HCT116 (cell line): ENCODE measurements at places on chromosomes 4 and X. TPM values are rescaled to one million over a fixed set of nuclear protein-coding genes. Genes with fewer than 3 reads are reported as not detected.

- no peaks in the 10 kb centered on the region for H3K4me1 ChIP-seq
- no peaks in the 10 kb centered on the region for H3K36me3 ChIP-seq
Observed at GRCh38 chr4:182103614-182104319, 139.4 kb upstream of the TENM3 start.

The CITED1 gene
- total RNA-seq: 2.8 TPM

GRCh38 chr4:184671101-184671500, 21.6 kb downstream of the PRIMPOL start:
- no peaks in the 10 kb centered on the region for H3K36me3 ChIP-seq
- no peak overlapping the region for H3K27ac ChIP-seq
- no peaks in the 10 kb centered on the region for H3K27me3 ChIP-seq
- no peaks in the 10 kb centered on the region for H3K4me1 ChIP-seq
- H3K4me3 ChIP-seq: no peak overlapping the region

GRCh38 chrX:14491689-14492088, 37.6 kb upstream of the GLRA2 start:
- no peaks in the 10 kb centered on the region for H3K36me3 ChIP-seq
- no peak overlapping the region for H3K4me3 ChIP-seq
- H3K4me1 ChIP-seq: no peaks in the 10 kb centered on the region
- DNase-seq: no peak
- H3K27ac ChIP-seq: no peak overlapping the region

The HTR2C gene
- not detected for total RNA-seq

GRCh38 chr4:113112338-113112978, 63.0 kb downstream of the ANK2 start:
- DNase-seq: no peak
- no peaks in the 10 kb centered on the region for H3K27me3 ChIP-seq
- H3K27ac ChIP-seq: no peak overlapping the region
- H3K4me1 ChIP-seq: no peaks in the 10 kb centered on the region
- no peak overlapping the region for H3K4me3 ChIP-seq

The SSX4B gene
- not detected for total RNA-seq

DNA sequence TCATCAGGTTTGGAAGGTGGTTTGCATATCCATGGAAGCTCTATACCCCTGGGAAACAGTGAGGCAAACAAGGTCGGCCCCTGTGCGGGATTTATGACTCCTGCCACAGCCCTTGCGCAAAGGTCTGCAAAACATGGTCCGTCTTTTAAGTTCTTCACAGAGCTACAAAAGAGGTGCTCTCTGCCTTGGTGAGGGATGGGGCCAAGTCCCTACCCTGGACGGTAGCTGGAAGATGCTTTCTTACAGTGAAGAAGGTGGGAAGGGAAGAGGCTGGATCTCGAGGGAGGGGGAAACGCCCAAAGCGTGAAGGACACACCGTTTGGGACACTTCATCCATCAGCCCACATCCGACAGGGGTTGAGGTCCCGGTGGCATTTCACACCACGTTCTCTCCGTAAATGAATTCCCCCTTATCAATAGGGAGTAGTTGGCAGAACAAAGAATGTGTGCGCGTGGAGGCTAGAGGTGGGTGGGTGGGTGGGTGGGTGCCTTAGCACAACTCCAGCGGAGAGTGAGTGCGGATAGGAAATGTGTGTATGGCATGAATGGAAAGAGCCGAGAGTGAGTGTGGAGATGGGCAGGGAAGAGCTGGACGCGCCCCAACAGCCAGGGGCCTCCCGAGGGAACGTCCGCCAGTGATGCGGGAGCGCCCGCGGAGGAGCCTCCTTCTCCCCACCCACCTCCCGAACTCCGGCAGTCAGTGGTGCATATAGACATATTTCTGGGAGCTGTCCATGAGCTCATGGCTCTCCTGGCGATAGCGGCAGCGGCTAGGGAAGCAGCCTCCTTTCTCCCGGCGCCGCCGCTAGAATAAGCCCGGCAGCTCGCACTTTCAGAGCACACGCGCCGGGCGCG, 68.3 kb downstream of the LARP7 start:
- no peaks in the 10 kb centered on the region for H3K36me3 ChIP-seq
- peaks cover 2% of the 10 kb centered on the region; the same call in 1 of the 2 replicates for H3K4me1 ChIP-seq
- no peak overlapping the region for H3K27ac ChIP-seq
- H3K27me3 ChIP-seq: no peaks in the 10 kb centered on the region

- H3K36me3 ChIP-seq: no peaks in the 10 kb centered on the region
- H3K27me3 ChIP-seq: no peaks in the 10 kb centered on the region
- no peak overlapping the region for H3K27ac ChIP-seq
- no peak for DNase-seq
- no peaks in the 10 kb centered on the region for H3K4me1 ChIP-seq
Observed at GRCh38 chr4:166144607-166145006, 271.6 kb downstream of the TLL1 start.

The JADE1 gene
- 26.5 TPM for total RNA-seq

The GLOD5 gene
- not detected for total RNA-seq

The UGT2B17 gene
- not detected for total RNA-seq

The EDNRA gene
- total RNA-seq: 2.0 TPM

DNA sequence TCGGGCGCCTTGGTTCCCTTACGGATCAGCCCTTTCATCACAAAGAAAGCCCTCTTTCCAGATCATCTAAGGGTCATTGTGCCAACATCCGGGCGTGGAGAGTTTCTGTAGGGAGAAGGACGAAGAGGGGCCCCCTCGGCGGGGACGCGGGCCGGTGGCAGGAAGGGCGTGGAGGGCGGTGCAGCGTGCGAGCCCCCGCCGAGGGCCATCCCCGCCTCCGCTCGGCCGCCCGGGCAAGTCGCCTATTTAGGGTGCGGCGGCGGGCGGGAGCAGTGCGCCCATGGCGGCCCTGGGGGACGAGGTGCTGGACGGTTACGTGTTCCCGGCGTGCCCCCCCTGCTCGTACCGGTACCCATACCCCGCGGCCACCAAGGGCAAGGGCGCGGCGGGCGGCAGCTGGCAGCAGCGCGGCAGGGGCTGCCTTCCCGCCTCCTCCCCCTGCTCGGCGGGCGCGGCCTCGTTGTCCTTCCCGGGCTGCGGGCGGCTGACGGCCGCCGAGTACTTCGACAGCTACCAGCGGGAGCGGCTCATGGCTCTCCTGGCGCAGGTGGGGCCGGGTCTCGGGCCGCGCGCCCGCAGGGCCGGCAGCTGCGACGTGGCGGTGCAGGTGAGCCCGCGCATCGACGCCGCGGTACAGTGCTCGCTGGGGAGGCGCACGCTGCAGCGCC, at the start of gene ZAR1:
Gene ZAR1, plus strand, starts transcription at position 241 of the 668 bp plus-strand sequence. Its CDS starts 40 bp downstream, at position 281.
- no peak within 1 kb of the TSS for H3K4me3 ChIP-seq
- H3K27ac ChIP-seq: no peak within 1 kb of the TSS
- H3K36me3 ChIP-seq: 0 out of 2 replicates have a peak, but pooled peaks cover 2% of the 10 kb centered on the region
- H3K4me1 ChIP-seq: no peaks in the 10 kb centered on the region

The EDA gene
- 5.2 TPM for total RNA-seq

- no peaks in the 10 kb centered on the region for H3K36me3 ChIP-seq
- H3K27me3 ChIP-seq: peaks cover 26% of the 10 kb centered on the region
- no peak for DNase-seq
- H3K4me1 ChIP-seq: no peaks in the 10 kb centered on the region
Observed at GRCh38 chr4:8575457-8575856, 4.7 kb upstream of the GPR78 start.

- H3K4me1 ChIP-seq: no peaks in the 10 kb centered on the region
- DNase-seq: no peak
- H3K27me3 ChIP-seq: no peaks in the 10 kb centered on the region
- H3K36me3 ChIP-seq: no peaks in the 10 kb centered on the region
- H3K27ac ChIP-seq: no peak overlapping the region
Observed at GRCh38 chr4:87680271-87680670, 30.2 kb downstream of the DMP1 start.

DNA sequence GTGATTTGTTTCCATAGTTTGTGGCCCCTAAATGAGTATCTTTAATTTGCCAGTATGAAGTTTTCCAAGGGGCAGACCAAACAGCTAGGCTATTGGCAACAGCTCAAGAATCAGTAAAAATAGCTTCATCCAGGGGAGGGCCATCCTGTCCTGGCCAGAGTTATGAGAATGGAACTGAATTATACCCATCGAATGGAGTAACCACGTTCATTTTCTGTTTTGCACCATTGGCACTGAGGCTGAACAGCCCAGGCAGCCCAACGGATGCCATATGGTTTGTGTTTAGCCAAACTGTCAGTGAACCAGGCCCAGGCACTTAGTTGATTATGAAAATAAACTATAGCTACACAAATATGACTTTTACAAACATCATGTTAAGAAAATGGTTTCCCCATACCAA, 17.7 kb upstream of the ASB5 start:
- H3K4me3 ChIP-seq: no peak overlapping the region
- H3K4me1 ChIP-seq: no peaks in the 10 kb centered on the region
- H3K36me3 ChIP-seq: no peaks in the 10 kb centered on the region
- H3K27me3 ChIP-seq: no peaks in the 10 kb centered on the region
- no peak overlapping the region for H3K27ac ChIP-seq

The NUP62CL gene
- 21.1 TPM for total RNA-seq

- H3K27me3 ChIP-seq: no peaks in the 10 kb centered on the region
- no peak for DNase-seq
- no peak overlapping the region for H3K4me3 ChIP-seq
- H3K36me3 ChIP-seq: no peaks in the 10 kb centered on the region
- H3K4me1 ChIP-seq: no peaks in the 10 kb centered on the region
- no peak overlapping the region for H3K27ac ChIP-seq
Observed at GRCh38 chr4:93302310-93302709, 526.2 kb upstream of the ATOH1 start.

The NUDT10 gene
- not detected for total RNA-seq

The PCDH18 gene
- total RNA-seq: 0.17 TPM

GRCh38 chrX:155001873-155002272, 20.6 kb downstream of the F8 start:
- H3K27me3 ChIP-seq: no peaks in the 10 kb centered on the region
- no peak for DNase-seq
- H3K27ac ChIP-seq: no peak overlapping the region
- no peaks in the 10 kb centered on the region for H3K36me3 ChIP-seq

The NMU gene
- 81.1 TPM for total RNA-seq

DNA sequence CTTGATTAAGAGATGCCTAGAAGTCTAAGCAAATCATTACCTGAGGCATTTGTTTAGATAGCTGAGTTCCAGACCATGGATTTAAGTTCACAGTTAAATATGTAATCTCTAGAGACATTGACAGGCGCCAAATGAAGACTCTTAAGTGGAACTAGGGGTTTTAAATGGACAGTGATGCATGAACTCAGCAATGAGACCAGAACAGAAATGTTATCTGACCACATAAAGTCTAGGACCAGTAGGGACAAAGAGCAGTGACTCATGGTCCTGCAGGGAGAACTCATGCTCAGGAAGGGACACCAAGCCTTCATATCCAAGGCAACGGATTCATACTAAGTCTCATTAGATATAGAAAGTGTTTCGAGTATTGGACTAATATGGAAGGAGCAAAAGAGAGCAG, 152.3 kb downstream of the PPARGC1A start:
- no peaks in the 10 kb centered on the region for H3K36me3 ChIP-seq
- H3K4me1 ChIP-seq: no peaks in the 10 kb centered on the region
- H3K27ac ChIP-seq: no peak overlapping the region
- DNase-seq: no peak
- H3K4me3 ChIP-seq: no peak overlapping the region

The AMBN gene
- total RNA-seq: not detected

The PRDM5 gene
- 5.1 TPM for total RNA-seq

GRCh38 chr4:75698963-75699228, 25.5 kb upstream of the USO1 start:
- no peaks in the 10 kb centered on the region for H3K4me1 ChIP-seq
- no peaks in the 10 kb centered on the region for H3K27me3 ChIP-seq

DNA sequence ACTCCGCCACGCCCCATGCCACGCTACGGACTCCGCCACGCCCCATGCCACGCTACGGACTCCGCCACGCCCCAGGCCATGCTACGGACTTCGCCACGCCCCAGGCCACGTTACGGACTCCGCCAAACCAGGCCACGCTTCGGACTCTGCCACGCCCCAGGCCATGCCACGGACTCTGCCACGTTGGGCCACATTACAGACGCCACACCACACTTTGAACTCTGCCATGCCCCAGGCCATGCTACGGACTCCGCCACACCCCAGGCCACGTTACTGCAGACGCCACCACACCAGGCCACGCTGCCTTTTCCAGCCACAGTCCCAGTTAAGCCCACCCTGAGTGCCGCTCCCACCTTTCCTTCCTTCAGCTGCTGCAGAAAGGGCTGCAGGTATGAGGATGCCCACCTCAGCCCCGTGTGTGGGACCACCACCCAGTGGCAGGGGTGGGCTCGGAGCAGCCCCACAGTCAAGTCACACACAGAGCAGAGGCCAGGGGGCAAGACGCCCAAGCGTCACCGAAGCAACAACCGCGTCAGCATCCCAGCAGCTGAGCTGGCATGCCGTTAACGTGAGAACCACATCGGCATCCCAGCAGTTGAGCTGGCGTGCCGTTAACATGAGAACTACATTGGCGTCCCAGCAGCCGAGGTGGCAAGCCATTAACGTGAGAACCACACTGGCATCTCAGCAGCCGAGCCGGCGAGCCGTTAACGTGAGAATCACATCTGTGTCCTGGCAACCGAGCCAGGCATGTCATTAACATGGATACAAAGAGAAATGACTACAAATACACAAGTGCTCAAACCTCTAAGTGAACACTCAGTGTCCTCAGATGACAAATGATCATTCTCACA, 26.4 kb downstream of the GAK start:
- peak overlapping the region; percentile 29; the same call in 1 of the 2 replicates for H3K27ac ChIP-seq
- no peaks in the 10 kb centered on the region for H3K27me3 ChIP-seq
- H3K36me3 ChIP-seq: peaks cover 8% of the 10 kb centered on the region; the same call in 1 of the 2 replicates

DNA sequence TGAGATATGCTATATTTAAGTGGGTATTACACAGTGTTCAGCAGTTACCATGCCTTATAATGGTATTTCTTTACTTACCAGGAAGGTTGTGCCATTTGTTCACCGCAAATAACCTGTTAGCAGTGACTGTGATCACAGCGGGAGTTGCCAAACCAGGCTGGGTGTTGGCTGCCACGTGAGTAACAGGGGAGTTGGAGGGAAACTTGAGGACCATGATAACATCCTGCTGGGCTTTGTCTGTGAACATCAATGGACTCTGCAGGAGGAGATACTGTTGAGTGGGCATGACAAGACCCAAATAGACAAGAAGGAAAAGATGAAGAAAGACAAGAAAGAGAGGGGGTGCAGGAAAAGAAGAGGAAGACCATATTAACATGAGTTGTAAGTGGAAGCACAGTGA, 242.9 kb downstream of the DCLK2 start:
- no peak overlapping the region for H3K27ac ChIP-seq
- no peaks in the 10 kb centered on the region for H3K27me3 ChIP-seq
- H3K4me3 ChIP-seq: no peak overlapping the region
- no peaks in the 10 kb centered on the region for H3K36me3 ChIP-seq

The SMR3A gene
- total RNA-seq: not detected

DNA sequence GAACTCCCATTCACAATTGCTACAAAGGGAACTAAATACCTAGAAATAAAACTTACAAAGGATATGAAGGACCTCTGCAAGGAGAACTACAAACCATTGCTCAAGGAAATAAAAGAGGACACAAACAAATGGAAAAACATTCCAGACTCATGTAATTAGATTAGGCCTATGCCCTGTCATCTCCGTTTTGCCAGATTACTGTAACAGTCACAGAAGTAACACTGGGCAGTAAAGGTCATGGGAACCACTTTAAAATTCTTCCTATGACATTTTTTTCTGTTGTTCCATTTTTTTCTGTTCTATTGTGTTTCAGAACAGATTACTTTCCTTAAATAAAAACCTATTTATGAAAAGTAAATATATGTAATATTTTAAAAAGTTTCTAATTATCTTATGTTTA, 199.4 kb upstream of the CENPE start:
- H3K27ac ChIP-seq: no peak overlapping the region
- H3K4me3 ChIP-seq: no peak overlapping the region
- no peaks in the 10 kb centered on the region for H3K36me3 ChIP-seq
- H3K4me1 ChIP-seq: no peaks in the 10 kb centered on the region
- H3K27me3 ChIP-seq: no peaks in the 10 kb centered on the region

The SPON2 gene
- 1.5 TPM for total RNA-seq

- no peaks in the 10 kb centered on the region for H3K36me3 ChIP-seq
- no peak overlapping the region for H3K27ac ChIP-seq
Observed at GRCh38 chr4:48661391-48661790, 118.7 kb downstream of the FRYL start.

The STAP1 gene
- total RNA-seq: not detected
